ENCODE measurements at places on chromosomes 6 and 20. TPM values are rescaled to one million over a fixed set of nuclear protein-coding genes. Genes with fewer than 3 reads are reported as not detected.

- no peak for DNase-seq
Measured at GRCh38 chr6:66161546-66162108, 454.6 kb upstream of the EYS start.

DNA sequence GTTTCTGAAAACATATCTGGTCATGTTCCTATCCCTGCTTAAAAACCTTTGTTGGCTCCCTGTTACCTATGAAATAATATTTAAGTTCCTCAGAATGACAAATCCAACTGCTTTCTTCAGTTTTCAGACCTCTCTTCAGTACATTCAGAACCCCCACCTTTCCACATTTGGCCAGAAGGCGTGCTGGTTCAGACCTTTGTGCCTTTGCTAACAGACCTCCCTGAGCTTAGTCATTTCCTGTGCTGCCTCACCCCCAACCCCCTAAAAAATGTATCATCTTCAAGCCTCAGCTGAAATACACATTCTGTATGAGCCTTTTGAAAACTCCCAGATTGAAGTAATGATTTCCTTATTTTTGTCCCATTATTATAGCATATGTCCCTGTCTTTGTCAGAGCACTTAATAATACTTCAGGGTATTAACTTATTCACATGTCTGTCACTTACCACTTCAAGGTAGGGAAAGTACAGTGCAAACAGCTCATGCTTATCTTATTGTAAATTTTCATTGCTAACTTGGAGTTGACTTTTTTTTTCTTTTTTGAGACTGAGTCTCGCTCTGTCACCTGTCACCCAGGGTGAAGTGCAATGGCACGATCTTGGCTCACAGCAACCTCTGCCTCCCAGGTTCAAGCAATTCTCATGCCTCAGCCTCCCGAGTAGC lies 19.7 kb downstream of the FAM217A start:
- no peak for DNase-seq

The KCNK16 gene
- not detected for total RNA-seq

The RBPJL gene
- not detected for total RNA-seq

GRCh38 chr6:15207923-15208322 lies 37.9 kb upstream of the JARID2 start:
- no peak for DNase-seq

GRCh38 chr6:55299286-55299985 lies 27.8 kb upstream of the GFRAL start:
- DNase-seq: no peak

GRCh38 chr20:44342248-44342647 lies 5.4 kb downstream of the R3HDML start:
- no peak for DNase-seq

The LTA gene
- total RNA-seq: not detected

- no peak for DNase-seq
Measured at GRCh38 chr20:59752101-59752586, 147.8 kb downstream of the PHACTR3 start.

DNA sequence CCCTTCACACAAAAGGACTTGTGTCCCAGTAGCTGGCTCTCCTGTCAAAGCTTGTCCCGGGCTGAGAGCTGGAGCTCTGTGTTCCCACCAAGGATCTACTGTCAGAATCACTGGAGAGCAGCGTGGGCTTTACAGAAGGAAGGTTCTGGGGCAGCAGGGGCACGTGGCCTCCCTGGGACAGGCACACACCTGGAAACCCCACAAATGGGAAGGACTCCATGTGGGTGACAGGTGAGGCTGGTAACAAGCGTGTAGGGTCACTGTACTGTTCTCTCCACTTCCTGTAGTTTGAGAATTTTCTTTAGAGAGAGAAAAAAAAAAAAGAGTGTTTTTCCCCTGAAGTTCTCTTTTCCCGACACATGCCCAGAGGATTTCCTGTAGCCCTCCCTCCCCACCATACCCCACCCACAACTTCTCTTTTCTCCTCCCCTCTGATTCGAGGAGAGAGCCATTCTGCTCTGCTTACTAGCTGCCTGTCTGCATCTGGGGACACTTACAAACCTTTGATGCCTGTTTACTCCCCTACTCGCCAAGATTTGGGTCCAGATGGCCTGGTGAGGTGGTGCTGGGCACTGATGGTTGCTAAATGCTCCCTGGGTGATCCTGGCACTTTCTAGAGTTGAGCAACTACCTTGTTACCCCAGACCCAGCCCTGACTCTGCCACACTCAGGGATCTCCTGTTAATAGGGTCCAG lies 84.1 kb upstream of the SIRPA start:
- DNase-seq: no peak

- no peak for DNase-seq
Measured at GRCh38 chr6:45191414-45191813, 136.7 kb upstream of the RUNX2 start.

- DNase-seq: no peak
Measured at GRCh38 chr6:103177791-103178190, 1681.9 kb downstream of the HACE1 start.

DNA sequence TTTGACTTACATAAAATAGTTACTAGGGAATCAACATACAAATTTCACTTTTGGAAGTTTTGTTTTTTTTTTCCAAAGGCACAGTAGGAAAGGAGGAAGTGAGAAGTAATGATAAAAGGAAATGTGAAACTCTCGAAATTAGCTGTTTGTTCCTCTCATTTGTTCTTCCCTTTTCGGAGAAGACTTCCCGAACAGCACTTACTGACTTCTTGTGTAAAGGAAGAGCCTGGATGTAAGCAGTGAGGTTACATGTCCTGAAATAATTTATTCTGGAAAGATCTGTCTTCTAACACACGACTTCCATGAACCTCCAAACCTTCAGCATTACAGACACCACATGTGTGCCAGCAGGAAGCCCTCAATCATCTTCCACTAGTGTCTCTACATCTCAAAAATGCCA lies 59.1 kb downstream of the KIF16B start:
- no peak for DNase-seq

DNA sequence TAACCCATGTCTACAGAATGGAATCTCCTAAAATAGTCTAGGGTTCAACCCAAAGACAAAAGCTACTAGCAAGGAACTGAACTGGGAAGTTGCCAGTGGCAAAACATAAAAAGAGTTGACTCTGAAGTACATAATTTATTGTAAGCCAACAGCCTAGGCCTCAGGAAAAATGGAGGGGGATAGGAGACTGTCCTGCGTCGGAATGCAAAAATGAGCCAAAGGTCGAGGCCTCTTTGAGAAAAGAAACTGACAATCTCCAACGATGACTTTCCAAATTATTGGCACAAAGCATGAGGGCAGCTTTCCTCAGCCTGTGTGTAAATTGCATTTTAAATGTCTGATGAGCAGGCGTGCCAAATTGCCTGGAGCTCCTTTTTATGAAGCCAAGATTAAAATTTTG lies 2.1 kb downstream of the COL12A1 start:
- DNase-seq: no peak

DNA sequence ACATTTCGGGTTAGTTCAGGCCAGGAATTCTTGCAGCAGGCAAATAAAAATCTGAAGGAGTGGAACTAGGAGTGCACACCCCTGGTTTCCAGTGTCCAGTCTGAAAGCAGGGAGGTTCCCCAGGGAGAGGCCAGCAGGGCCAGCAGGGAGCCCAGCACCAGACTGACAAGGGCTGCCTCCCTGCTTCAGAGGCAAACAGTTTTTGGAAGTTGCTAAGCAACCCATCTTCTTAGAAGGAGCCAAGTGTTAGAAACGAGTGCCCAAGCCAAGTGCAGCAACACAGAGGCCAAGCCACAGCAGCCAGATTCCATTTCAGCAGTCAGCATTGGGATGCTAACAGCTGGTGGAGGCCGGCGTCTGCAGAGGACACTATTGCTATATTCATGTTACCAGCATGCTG lies 179.1 kb downstream of the SYNDIG1 start:
- DNase-seq: no peak

The HLA-DPB1 gene
- 72.7 TPM for total RNA-seq

The THEMIS gene
- total RNA-seq: not detected

The CRIP3 gene
- total RNA-seq: not detected

The LAMA5 gene
- total RNA-seq: 469 TPM

GRCh38 chr6:152173957-152174356 lies 366.5 kb downstream of the ESR1 start:
- DNase-seq: no peak

DNA sequence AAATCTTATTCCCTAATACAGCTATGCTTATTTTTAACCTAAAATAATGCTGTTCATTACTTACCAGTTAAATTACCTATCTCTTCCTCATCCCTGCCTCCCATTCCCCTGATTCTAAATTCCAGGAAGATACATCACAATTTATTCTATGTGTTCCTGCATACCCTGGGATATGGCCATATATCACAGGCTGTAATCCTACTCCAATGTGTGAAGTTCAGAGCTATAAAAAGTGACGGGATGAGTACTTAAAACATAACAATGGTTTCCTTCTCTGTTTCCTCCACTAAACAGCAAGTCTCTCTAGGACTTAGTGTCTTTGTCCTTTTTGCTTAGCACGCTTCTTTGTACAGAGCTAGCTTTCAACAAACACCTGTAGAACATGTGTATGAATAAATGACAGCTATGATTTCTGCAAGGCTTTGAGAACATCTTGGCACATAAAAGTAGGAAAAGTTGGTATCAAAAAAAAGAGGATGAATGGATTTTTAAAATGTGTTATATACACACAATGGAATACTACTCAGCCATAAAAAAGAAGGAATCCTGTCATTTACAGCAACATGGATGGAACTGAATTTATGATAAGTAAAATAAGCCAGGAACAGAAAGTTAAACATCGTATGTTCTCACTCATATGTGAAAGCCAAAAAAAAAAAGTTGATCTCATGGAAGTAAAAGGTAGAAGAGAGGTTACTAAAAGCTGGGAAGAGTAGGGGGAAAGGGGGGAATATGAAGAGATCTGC lies 45.8 kb downstream of the SESN1 start:
- no peak for DNase-seq

The GLP1R gene
- total RNA-seq: not detected

GRCh38 chr6:25670208-25670607 lies 18.2 kb downstream of the SCGN start:
- DNase-seq: no peak

DNA sequence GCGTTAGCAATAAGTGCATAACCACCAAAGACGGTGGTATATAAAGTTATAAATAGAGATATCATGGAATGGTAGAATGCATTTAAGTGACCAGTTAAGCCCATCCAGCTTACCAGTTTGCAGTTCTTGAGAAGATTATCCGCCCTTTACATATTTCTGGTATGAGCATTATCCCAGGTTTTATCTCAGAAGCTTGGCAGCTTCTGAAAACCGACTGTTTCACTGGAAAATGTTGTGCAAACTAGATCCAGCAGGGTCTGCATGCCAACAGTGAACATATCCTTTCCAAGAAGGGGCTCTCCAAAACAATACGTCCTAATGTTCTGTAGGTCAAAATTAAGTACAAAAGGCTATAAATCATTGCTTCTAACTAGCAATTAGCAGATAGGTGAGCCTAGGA lies 29.5 kb upstream of the SHLD1 start:
- no peak for DNase-seq

DNA sequence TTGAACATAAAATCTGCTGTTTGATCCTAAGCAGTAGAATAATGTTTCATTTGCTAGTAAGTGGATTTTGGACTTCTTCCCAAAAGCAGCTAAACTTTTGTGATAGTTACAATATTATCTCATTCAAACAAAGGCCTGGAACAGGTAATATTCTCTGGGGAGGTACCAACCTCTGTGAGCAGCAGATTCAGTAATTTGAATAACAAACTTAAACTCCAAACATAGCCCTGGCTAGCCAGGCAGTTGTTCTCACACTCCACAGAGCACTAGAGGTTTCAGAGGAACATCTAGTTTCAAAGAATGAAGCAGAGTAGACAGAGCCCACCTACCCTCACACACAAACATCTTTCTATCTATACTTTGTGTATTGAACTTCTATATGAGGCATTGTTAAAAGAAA lies 40.9 kb downstream of the LGSN start:
- no peak for DNase-seq

DNA sequence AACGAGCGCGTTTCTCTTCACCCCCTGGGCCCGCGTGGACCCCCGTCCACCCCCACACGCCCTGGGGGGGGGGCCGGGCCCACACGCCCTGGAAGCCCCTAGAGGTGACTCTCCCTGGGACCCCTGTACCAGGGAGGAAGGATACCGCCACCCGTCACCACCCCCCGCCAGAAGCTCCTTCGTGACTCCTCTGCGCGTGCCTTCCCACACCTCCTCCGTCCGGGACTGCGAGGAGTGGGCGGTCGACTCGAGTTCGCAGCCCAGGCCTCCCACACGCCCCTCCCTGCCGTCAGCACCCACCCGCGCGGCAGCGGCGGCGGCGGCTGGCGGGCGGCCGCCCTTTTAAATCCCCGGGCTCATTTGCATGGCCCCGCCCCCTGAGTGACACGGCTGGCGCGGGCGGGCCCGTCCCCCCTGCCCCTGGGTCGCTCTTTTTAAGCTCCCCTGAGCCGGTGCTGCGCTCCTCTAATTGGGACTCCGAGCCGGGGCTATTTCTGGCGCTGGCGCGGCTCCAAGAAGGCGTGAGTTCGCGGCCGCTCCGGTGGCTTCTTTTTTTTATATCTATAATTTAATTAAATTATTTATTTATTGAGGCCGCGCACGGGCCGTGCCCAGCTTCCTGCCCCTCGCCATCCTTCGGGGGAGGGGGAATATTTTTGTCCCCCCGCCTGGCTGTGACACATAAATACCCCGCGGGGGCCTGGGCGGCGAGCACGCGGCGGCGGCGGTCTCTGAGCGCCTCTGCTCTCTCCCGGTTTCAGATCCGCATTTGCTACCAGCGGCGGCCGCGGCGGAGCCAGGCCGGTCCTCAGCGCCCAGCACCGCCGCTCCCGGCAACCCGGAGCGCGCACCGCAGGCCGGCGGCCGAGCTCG lies at the start of gene HMGA1:
Gene HMGA1 (plus strand): TSS at position 431 of the 873 bp plus-strand sequence. CDS start 3,908 bp downstream, outside the sequence.
- peak; percentile 92 for DNase-seq
